ENCODE measurements at places on chromosomes 4 and X. TPM values are rescaled to one million over a fixed set of nuclear protein-coding genes. Genes with fewer than 3 reads are reported as not detected.

GRCh38 chrX:151384807-151385206 is 12.2 kb upstream of the VMA21 start:
- no peak for DNase-seq

GRCh38 chrX:153443476-153444332 is 2.2 kb downstream of the TREX2 start:
- no peak for DNase-seq

DNA sequence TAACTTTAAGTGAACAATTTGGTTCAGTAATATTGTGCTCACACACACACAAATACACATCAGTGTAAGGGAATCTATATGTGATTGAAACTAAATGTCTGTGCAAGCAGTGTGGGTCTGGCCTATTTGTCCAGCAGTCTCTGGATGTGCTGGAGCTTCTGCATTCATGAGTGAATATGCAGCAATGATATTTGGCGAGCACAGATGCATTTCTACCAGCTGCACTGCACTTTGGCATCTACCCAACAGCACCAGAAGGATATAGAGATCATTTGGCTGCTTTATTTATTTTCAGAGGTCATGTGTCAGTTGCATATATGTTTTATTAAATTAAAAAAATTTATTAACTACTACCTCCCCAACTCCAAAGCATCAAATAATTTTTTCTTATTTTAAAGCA is 613.4 kb upstream of the NR3C2 start:
- DNase-seq: no peak

GRCh38 chrX:133005042-133005441 is 46.6 kb upstream of the HS6ST2 start:
- DNase-seq: no peak

DNA sequence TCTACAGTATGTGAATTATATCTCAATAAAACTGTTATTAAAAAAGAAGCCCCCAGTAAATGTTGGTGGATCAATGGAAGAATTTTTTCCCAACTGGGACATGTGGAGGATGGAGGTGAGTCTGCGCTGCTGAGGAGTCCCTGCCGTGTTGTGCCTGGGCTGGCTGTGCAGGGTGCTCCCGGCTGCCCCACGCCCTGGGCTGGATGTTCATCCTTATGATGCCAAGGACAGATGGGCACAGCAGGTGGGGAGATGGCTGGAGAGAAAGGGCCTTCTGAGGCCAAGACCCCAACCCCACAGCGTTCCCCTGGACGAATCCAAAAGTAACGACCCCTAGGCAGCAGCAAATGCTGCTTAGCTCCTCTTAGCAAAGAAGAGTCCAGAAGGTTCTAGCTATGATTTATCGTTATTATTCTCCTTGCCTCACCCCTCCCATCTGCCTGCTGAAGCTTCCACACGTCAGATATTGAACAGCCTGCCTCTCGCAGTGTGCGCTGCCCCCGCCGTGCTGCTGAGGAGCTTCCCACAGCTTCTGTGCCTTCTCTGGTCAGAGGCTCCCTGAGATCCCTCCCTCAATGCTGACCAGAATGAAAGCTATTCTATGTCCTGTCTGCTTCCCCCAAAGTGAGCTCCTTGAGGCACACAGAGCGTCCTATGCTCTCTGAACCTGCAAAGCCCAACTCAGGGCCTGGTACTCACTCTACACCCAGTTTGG is 26.5 kb downstream of the HMX1 start:
- DNase-seq: no peak

GRCh38 chr4:156673483-156673882 is 298.1 kb downstream of the PDGFC start:
- DNase-seq: no peak

ABLIM2 gene
- total RNA-seq: 30.8 TPM

TKTL1 gene
- not detected for total RNA-seq

SYNPO2 gene
- 178 TPM for total RNA-seq

All from ascending aorta (tissue), 2 donors.